Activated CD8-positive, alpha-beta memory T cell treated with anti-CD3 and anti-CD28 coated beads for 1 hour (primary cell): ENCODE measurements at places on chromosomes 2 and 18.

DNA sequence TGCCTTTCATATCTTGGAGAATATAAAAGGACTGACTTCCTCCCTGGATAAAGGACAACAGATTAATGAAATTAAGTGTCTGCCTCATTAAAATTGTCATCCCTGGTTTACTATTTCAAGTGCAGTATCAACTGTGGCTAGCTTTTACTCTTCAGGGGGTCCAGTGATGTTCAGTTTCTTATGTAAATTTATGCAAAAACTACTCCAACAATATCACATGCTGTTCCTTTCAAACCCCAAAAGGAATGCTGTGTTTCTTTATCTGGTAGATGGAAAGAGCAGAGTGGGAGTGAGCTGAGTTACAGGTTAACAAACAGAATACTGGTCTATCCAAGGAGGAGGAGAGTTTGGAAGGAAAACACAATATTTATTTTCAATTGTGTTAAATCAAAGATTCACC is 283.7 kb upstream of the VWC2L start:
- no peak for DNase-seq

DNA sequence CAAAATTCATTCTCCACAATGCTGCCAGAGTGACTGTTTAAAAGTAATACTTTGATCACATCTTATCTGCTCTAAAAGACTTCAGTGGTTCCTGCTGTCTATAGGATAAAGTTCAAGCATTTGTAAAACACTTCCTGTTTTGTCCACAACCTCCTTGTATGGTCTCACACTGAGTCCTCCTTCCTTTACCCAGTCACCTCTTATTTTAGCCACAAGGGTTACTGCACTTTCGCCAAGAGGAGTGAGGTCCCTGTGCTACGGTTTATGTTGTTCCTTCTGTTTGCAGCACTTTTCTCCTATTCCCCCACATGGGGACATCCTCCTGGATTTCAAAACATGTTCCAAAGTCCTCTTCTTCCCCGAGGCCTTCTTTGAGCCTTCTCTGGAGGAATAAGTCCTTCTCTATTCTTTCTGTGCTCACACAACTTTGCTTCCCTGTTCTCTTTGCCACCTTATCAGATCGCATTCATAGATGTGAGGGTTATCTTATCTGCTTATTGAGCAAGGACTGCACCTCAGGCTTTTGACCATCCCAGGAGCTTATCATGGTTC is 112.2 kb upstream of the NABP1 start:
- DNase-seq: no peak

DNA sequence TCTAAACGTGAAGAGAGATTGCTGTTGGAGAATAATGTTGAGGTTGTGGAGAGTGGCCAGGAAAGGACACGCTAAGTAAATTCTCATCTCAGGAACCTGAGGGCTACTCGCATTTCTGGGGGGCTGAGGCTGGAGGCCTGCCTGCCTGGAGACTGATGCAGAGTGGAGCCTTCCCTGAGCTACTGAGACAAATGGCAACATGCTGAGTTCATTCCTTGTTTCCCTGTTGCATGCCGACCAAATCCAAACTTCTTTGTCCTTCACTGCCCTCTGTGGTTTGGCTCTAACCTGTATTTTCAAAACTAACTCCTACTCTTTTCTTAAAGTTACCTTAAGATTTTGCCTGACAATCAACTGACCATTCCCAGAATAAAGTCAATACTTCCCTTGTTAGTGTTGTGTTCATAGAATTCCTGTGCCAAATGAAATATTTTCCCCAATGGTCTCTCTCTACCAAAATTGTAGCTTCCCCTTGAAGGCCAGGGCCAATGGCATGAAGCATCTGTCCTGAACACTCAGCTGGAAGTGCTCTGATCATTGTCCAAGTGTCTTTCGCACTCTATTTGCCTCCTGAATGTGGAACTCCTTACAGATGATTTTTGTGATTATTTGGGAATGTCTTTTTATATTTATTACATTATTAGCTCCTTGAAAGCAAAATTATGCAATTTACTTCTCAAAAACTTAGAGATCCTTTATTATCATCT is 1085.6 kb downstream of the SOCS6 start:
- DNase-seq: no peak

DNA sequence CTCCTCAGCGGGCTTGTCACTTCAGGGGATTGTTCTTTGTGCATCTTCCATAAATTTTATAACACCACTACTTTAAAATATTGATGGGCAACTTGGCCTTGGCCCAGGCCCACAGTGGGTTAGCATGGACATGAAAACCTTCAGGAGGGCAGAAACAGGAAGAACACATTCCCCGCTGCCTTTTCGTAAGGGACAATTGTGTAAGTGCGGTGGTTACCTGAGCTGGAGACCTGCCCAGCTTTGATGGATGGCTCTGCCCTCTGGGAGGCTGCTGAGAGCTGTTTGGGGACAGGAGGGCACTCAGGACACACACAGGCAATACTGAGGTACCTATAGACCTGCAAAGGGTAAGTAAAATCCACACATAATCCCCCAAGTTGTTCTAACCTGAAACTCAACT is 46.8 kb downstream of the FECH start:
- no peak for DNase-seq

DNA sequence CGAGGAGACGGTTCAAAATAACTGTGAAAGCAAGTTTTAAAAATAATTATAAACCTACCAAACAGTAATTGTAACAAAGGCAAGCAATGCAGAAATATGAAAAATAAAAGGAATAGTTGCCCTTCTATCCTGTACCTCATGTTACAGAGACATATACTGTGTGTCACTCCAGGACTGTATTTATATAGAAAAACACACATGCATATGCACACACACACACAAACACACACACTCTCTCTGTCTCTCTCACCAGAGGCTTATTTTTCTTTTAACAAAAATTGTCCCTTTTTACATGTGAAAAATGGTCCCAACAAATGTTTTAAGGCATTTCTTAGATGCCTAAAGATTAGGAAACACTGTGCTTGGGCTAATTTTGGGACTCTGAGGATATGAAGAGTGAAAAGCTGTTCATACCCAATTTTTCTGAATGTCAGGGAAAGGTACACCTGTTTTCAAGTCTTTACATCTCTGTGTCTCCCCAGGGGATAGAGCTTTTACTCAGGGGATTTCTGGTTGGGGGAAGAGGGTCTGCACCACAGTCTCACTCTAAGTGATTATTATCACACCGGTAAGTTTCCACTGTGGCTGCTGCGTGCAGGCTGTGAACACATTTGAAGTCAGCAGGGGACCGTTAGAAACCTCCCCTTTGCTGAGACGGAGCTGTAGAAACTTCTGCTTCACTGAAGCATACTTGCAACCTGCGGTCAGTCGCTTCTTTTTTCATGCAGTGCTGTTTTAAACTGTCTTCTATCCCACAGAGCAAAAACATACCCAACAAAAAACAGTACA is 51.4 kb upstream of the SPAG16 start:
- DNase-seq: peak; percentile 16

GRCh38 chr18:80171054-80171872 is 62.2 kb downstream of the ADNP2 start:
- DNase-seq: peak; percentile 19

GRCh38 chr18:36099311-36099710 is 29.8 kb downstream of the SLC39A6 start:
- no peak for DNase-seq

GRCh38 chr2:29080886-29081743 is 6.8 kb upstream of the PCARE start:
- no peak for DNase-seq

- DNase-seq: no peak
Observed at GRCh38 chr2:231781798-231782726, 980 bp upstream of the PDE6D start.
